HCT116 (cell line): ENCODE measurements at places on chromosomes 16 and 17. TPM values are rescaled to one million over a fixed set of nuclear protein-coding genes. Genes with fewer than 3 reads are reported as not detected.

DNA sequence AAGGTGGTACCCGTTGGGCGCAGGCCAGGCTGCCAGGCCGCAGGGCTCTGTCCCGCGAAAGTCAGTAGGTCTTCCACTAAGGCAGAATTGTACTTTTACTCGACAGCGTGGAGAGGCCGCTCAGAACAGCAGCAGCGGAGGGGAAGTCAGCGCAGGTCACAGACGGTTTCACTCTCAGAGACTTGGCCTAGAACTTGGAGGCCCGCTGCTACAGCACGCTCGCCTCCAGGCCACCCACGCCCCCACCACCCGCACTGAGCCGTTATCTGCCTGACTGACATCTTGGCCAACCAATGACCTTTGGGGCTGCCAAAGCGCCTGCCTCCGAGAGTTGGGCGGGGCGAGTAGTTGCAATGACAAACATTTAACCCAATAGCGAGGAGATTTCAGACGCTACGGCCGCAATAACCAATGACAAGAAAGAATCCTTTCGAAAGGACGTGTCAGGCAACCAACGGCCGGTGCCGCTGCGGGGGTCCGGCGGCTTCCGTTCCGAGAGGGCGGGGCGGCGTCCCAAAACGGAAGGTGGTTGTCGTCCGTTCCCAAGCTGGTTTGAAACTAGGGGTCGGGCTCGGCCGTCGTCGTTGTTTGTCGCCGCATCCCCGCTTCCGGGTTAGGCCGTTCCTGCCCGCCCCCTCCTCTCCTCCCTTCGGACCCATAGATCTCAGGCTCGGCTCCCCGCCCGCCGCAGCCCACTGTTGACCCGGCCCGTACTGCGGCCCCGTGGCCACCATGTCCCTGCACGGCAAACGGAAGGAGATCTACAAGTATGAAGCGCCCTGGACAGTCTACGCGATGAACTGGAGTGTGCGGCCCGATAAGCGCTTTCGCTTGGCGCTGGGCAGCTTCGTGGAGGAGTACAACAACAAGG is at the start of gene DCAF7:
Gene DCAF7, plus strand, starts transcription at position 532 of the 871 bp plus-strand sequence. Its CDS starts 201 bp downstream, at position 733.
- DNase-seq: peak; percentile 100

MYL4 gene
- 0.32 TPM for total RNA-seq

DNA sequence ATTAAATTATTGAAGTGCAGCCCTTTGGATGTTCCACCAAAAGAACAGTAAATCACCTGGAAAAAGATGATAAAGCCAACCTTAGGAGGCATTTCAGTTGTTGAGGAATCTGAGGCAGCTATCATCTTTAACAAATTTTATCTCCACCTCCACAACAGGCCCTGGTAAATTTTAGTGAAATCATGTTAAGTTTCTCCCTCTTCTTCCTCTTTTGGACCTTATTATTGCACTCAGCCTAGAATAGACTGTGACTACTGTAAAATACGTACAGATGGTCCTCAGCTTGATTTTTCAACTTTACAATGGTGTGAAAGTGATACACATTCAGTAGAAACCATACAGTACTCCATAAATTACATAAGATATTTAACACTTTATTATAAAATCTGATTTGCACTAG is 90.3 kb downstream of the USP32 start:
- DNase-seq: no peak

TAF1C gene
- total RNA-seq: 76.3 TPM

CCL2 gene
- not detected for total RNA-seq

NTN3 gene
- 0.30 TPM for total RNA-seq

KRTAP4-6 gene
- total RNA-seq: not detected
